ENCODE measurements at places on chromosomes 4 and X. TPM values are rescaled to one million over a fixed set of nuclear protein-coding genes. Genes with fewer than 3 reads are reported as not detected.

The BTK gene
- 7.6 TPM for total RNA-seq

The EGF gene
- 3.0 TPM for total RNA-seq

The BMP3 gene
- total RNA-seq: 19.1 TPM

The MAGEA4 gene
- not detected for total RNA-seq

The RPGR gene
- 13.6 TPM for total RNA-seq

The SLITRK4 gene
- total RNA-seq: 11.2 TPM

The SMR3B gene
- not detected for total RNA-seq

The EFNB1 gene
- 30.5 TPM for total RNA-seq

The TASL gene
- total RNA-seq: 2.6 TPM

The ELF4 gene
- total RNA-seq: 11.3 TPM

The DGKK gene
- 0.53 TPM for total RNA-seq

- no peak for DNase-seq
Observed at GRCh38 chrX:136051611-136052010, 66.4 kb downstream of the SLC9A6 start.

GRCh38 chr4:16007471-16008095, 44.6 kb upstream of the FGFBP2 start:
- no peak for DNase-seq

DNA sequence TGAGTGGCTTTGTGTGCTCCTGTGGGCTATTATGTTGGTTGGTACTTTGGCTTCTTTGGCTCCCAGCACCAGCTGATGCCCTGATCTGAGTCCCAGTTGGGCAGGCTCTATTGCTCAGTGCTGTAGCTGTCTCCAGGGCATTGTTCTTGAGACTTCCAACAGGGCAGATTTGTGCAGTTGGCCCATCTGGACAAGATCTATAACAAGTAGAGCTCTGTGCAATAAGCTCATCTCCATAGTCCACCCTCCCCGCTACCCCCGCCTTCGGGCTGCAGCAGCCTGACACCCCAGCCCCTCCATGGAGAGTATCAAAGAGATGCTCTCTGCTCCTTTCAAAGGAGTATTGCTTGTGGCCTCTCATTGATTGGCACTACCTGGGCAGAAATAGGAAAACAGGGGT, 5.8 kb upstream of the TMEM31 start:
- DNase-seq: no peak

DNA sequence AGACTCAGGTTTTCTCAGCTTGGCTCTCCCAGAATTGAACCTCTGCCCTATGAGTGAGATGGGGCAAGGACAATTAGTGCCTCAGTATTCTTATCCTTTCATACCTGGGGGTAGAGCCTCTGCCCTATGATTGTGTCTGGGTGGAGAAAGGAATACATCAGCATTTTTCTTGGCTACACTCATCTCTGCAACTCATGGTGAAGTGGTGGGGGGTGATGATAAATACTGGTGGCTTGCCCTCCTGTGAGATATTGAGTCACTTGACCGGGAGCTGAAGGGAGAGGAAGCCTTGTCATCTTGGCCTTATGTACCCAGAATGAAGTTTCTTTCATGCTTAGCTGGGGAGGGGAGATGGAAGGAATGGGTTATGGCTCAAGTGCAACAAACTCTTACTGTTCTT, 71.3 kb upstream of the ENOX2 start:
- DNase-seq: no peak

DNA sequence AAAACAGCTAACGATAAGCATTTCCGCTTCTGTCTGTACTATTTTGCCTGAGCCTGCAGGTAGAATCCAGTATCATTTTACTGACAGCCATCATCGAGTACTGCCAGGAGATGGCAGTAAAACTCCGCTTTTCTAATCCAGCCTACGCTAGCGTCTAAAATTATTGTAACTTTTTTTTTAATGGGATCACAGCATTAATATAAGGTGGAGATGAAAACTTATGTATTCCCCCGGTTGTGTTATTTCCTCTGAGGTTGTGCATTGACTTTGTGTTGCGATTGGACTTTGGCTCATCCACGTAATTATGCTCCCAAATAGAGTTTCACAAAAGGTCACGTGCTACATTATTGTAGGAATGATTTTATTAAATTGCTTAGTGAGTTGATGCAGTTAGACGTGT, 248.1 kb downstream of the C4orf33 start:
- no peak for DNase-seq

DNA sequence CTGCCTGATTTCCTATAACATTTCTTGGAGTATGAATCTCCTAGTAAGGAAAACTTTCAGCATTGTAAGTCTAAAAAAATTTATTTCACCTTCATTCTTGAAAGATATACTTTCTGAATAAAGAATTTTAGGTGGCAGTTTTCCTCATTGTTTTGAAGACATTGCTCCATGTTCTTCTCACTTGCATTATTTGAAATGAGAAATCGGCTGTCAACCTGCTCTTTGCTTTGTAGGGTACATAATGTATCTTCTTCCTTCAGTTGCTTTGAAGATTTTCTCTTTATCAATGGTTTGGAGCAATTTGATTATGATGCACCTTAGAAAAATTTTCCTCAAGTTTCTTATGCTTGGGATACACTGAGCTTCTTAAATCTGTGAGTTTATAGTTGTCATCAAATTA, 120.3 kb downstream of the EVC2 start:
- no peak for DNase-seq

- DNase-seq: no peak
Observed at GRCh38 chr4:39617534-39617933, 21.1 kb downstream of the SMIM14 start.

- DNase-seq: no peak
Observed at GRCh38 chr4:93437991-93438390, 390.6 kb upstream of the ATOH1 start.

DNA sequence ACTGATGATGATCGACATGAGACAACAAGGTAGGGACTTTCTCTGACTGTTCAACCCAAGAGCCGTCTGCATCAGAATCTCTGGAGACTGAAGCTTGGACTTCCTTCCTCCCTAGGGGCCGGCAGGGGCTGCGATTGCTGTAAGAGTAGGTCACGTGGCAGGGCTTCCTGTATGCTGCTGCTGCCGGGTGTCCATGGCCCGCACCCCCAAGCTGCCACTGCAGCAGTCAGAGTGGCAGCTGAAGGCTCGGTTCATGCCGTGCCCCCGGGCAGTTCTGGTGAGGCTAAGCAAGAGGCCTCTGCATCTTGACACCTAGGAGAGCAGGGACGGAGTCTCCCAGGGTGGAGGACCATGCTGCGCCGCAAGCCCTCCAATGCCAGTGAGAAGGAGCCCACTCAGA, at the start of gene SASH3:
TSS of gene SASH3 (plus strand) at position 203 of the 400 bp plus-strand sequence. CDS start at position 352, 149 bp downstream.
- DNase-seq: no peak

- no peak for DNase-seq
Observed at GRCh38 chrX:50579955-50580354, 109.3 kb upstream of the DGKK start.

GRCh38 chr4:140260227-140260626, 106.2 kb upstream of the MAML3 start:
- no peak for DNase-seq

- no peak for DNase-seq
Observed at GRCh38 chr4:150387981-150388380, 194.0 kb upstream of the MAB21L2 start.

GRCh38 chrX:136028383-136028984, 43.2 kb downstream of the SLC9A6 start:
- DNase-seq: no peak

- no peak for DNase-seq
Observed at GRCh38 chrX:2610246-2611170, 80.6 kb upstream of the CD99 start.

- no peak for DNase-seq
Observed at GRCh38 chrX:148610328-148610698, 109.9 kb downstream of the AFF2 start.

DNA sequence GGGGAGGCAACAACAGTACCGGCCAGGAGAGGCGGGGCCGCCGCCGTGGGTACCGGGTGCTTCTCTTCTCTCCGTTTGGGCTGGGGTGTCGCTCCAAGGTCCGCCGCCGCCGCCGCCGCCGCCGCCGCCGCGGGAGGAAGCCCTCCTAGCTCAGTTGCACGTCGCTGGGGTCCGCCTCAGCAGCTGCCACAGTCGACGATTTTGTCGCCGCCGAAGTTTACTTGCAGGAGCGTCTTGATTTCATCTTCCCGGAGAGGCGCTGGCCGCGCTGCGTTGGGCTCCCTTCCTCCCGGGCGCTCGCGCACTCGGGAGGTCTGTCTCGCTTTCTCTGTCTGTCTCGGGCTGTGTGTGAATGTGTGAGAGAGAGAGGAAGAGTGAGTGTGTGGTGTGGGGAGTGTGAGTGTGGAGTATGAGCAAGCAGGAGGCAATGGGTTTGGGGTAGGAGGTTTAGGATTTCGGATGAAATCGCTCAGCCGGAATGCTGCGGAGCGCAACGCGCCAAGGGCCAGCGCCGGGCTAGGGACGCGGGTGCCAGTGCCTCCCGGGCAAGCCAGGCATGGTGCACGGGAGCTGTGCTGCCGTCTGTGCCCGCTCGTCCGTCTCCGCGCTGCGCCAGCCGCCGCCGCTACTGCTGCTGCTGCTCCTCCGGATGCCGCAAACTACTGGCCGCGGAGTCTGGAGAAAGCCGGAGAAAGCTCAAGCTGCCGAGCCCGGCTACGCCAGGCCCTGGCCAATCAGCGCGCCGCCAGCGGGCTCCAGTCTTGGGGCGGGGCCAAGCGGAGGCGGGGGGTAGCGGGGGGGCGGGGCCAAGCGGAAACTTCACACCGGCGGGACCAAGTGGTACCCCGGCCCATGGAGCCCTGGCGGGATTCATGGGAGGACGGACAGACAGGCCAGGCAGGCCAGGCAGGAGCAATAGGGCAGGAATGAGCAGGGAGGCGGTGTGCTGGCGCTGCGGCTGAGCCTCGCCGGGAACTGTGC, at the start of gene PCDH19:
TSS of gene PCDH19 (minus strand) at position 664 of the 981 bp plus-strand sequence. CDS start 1,676 bp downstream, outside the sequence.
- no peak for DNase-seq

All from urinary bladder (tissue), 4 donors.